ENCODE measurements at places on chromosomes 5 and 9.
A peak's percentile ranks its signal among the peaks of the same experiment; 100 is the strongest.

GRCh38 chr9:137454145-137454596 lies 5.0 kb downstream of the NSMF start:
- DNase-seq, result no peak

- DNase-seq, result peak; percentile 89
Measured at GRCh38 chr9:72681283-72681630, 159.8 kb downstream of the TMC1 start.

GRCh38 chr5:22504411-22504810 lies 348.7 kb downstream of the CDH12 start:
- DNase-seq, result no peak

- no peak for DNase-seq
Measured at GRCh38 chr9:73151653-73152542, at the start of gene ANXA1. Gene ANXA1 (plus strand): TSS chr9:73151865. CDS start chr9:73158536, 6,671 bp downstream.

GRCh38 chr9:113798062-113799030 lies 77.8 kb upstream of the ZNF618 start:
- no peak for DNase-seq

DNA sequence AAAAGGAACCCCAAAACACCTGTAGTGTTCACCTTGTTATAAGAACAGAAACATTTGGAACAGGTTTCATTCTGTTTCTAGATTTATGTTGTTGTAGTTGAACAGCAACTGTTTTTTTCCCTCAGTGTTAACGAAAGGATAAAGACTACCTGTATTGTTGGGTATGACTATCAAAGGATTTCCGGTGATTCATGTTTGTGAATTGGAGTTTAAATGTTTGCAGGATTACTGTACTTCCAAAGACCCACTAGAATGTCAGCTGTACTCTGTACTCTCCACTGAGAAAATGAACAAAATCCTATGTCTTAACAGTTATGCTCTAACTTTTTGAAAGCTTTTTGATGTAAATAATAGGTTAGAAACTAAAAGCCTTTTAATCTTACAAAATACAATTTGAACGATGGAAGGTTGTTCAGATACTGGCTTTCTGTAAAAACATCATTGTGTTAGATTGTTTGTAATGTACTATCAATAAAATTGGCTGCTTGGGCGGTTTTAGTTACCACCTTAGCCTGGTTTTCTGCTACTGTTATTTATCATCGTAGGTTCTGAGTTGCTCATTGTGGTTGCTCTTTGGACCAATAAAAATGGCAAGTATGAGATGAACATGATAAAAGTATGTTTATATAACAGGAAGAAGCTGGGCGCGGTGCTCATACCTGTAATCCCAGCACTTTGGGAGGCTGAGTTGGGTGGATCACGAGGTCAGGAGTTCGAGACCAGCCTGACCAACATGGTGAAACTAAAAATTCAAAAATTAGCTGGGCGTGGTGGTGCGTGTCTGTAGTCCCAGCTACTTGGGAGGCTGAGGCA lies 44.1 kb downstream of the DCP2 start:
- no peak for DNase-seq

DNA sequence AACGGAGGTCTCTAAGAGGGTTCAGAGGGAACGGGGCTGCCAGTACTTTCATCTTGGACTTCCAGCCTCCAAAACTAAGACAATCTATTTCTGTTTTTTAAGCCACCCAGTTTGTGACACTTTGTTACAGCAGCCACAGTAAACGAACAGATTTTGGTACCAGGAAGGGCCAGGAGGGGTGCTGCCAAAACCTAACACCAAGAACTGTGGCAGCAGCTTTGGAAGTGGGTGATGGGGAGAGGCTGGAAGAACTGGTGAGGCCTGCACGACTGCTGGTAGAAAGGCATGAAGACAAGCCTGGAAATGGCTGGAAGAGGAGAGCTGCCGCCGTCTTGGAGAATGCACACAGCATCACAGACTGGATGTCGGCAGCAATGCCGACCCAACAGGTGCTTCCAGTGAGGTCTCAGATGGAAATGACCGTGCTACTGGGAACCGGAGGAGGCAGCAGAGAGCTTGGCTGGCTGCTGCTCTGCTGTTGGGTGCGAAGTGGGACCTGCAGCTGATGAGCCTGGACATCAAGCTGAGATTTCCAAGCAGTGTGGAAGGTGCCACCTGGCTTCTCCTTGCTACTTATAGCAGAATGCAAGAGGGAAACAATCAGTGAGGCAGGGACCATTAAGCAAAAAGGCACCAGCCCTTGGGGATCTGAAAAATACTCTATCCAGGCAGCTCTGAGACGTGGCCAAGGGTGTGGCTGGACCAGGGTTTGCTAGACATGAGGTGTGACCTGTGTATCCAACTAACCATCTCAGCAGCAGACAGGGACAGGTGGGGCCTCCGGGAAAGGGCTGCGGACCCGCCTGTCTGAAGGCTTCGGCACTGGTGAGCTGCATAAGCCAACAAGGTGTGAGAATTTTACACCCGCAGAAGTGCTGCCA lies 4.7 kb upstream of the TMEM210 start:
- peak; percentile 15 for DNase-seq

DNA sequence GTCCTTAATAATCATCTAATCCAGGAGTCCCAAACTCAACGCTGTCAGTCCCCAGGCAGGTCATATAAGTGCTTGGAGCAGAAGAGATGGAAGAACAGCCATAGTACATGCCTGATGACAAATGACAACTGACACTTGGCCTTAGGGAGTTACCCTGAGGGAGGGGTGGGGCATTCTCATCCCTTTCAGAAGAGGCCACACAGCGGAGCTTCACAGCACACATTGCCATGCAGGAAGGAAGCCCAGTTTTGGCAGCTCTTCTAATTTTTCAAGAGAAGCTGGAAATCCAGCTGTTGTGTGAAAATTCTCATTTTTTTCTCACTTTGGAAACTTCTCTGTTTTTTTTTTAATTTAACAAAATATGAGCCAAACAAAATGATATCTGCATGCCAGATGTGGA lies 89.0 kb downstream of the ASTN2 start:
- no peak for DNase-seq

GRCh38 chr5:178080618-178081410 lies 32.5 kb upstream of the N4BP3 start:
- DNase-seq, result no peak

DNA sequence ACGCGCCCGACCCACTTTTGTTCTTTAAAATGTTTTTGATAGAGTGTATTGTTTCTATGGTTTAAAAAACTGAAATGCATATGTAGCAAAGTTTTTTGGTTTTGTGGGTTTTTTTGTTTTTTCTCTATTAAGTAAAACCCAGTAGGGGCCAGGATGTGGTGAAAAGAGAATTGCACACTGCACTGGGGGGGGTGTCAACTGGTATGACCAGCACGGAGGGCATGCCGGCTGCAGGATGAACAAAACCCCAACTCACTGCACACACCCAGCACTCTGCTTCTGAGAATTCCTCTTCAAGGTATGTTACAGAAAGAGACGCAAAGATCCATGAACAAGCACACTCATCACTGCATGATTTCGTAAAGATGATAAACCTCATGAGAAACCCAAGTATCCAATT lies 75.0 kb downstream of the STK10 start:
- DNase-seq, result no peak

- DNase-seq, result no peak
Measured at GRCh38 chr5:83562791-83563557, 91.4 kb downstream of the VCAN start.

GRCh38 chr5:83844449-83845068 lies 123.9 kb upstream of the HAPLN1 start:
- no peak for DNase-seq

DNA sequence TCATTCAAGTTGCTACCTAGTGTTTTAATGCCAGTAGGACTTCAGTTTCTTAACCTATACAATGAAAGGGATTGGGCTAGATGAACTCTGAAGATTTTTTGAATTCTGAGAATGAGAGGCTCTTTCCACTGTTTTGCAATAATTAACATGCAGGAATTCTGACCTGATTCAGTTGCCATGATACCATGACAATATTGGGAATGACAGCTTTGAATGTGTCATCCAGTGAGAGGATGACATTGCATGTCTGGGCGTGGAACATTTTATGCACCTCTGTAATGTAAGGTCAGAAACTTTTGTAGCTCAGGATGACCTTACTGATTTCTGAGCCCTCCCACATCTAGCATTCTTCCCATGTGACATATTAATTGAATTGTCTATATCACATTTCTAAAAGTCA lies 30.6 kb upstream of the SPINK5 start:
- DNase-seq, result no peak

DNA sequence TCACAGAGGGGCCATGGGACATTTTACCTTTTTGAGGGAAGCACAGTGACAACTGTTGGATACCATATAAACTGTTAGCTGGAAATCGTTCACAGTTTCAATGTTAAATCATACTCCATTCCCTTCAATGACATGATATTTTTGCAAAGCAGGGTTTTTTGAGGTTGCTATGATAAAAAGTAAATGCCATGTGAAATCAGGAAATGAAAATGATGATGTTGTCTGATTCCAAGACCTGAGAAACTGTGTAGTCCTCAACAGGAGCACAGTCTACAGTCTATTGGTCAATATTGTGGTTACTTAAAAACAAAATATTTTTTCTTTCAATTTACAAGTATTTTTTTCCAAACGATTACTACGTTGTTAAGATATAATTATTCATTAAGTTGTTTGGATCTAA lies 24.0 kb upstream of the ADAM19 start:
- no peak for DNase-seq

DNA sequence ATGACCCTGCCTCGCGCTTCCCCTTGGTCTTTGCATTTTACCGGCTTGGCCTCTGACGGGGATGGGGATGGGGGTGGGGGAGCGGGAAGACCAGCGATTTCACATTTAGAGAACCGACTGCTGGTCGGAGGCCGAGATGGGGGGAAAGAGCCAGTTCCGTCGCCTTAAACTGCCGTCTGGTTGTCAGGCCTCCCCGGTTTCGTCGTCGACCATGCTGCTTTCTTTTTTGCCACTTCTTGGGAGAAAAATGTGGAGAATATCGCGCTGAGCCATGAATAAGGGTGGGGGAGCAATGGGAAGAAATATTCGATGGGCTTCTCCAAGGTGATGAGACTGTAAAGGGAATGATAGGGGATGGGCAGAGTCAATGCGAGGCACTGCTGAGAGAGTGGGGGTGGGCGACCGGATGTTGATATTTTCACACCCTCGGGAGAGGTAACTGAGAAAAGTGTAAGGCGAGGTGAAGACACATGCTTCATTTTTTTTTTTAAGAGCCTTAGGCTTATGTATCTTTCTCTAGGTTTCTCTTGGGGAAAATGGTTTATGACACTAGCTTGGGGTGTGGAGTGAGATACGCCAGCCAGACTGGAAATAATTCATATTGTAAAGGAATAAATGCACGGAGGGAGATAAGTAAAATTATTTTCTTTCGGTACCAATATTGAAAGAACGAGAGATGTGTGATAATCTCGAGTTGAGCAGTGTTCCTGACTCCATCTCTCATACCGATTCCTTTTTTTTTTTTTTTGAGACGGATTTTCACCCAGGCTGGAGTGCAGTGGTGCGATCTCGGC lies 1.1 kb downstream of the KIF2A start:
- no peak for DNase-seq

- peak; percentile 10 for DNase-seq
Measured at GRCh38 chr9:137064027-137064879, 6.1 kb downstream of the SAPCD2 start.

- no peak for DNase-seq
Measured at GRCh38 chr9:124471761-124472160, 21.5 kb downstream of the ADGRD2 start.

DNA sequence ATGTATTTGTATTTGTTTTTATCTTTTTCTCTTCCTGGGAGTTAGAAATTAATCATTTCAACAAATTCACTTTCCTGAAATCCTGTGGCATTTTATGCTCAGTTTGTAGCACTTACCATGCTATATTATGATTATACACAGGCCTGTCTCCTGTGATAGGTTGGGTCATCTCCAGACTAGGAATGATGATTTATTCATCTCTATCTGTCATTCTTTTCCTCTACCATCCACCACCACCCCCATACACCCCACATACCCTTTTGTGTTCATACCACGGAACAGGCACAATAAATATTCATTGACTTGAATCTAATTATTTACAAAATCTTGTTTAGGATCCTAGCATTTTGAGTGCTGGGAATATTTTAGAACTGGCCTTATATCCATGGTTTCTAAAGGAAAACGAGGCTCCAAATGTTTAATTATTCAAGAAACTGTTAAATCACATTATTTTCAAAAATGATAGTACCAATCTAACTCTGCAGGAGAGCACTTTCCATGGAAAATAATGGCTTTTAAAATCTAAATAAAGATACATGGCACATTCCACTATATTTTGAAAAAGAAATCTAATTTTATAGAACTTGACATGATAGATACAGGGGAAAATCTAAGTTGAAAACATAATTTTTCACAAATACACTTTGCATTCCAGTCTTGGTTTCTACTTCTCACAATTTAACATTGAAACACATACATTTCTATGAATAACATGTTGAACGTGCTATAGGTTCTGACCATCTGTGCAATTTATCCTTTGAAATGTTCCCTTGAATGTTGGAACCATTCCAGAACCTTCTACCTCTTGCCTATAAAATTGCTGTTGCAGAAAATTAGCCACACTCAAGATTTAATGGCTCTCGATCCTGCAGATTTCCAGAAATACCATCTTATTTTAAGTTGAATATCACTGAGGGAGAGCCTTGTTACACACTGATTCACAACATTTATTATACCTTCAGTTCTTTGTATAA lies 89.3 kb downstream of the STARD4 start:
- DNase-seq, result peak; percentile 29

DNA sequence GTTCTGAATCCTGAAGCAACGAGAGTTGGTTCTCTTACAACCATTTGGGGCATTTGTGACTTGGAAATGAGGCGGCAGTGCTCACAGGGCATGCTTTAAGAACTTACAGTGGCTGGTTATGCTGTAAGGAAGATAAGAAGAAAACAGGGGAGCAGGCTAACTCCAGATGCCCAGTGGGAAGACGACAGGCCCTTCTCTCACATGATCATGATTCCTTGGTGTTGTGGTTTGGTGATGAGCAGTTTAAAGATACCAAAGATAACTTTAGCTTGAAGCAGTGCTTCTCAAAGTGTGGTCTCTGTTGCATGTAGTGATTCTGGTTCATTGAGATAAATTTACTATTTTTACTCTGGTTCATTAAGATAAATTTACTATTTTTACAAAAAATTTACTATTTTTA lies 2.6 kb upstream of the HABP4 start:
- DNase-seq, result no peak

- no peak for DNase-seq
Measured at GRCh38 chr9:91814201-91814600, 135.8 kb downstream of the ROR2 start.

DNA sequence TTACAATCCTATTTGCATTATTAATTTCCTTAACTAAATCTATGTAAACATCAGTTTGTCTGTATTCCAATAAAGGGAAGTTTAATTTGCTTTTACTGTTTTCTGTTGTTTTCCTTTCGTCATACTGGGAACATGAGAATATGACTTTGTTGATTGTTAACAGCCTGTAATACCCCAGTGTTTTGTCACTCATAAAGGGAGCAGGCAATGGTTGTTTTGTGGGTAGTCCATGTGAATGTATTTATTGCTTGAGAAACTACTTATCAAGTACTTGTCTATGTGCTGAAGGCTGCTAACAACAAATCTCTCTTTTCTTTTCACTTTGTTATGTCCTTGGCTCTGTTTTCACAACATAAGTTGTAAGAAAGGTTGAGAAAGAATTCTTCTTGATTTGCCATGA lies 1070.2 kb upstream of the ACO1 start:
- no peak for DNase-seq

GRCh38 chr5:113205807-113206206 lies 229.0 kb downstream of the TSSK1B start:
- DNase-seq, result no peak

Measured in NCI-H1092 (cell line).